Right kidney (tissue), 9 donors: ENCODE measurements at places on chromosomes 2 and 18.

DNA sequence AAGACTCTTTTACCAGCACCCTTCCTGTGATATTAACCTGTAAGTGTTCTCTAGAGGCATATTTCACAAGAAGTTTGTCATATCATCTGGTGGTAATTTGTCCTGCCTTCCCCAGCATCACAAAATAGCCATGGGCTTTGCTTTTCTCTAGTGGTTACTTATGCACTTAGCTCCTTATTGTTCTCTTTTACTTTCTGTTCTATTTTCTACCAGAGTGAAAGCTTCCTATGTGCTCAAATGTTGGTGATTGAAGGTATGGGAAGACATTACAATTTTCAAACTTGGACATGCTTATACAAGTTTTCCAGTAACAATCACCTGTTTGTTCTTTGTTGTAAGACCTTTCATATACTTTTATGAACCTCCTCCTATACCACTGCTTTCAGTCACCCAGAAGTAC, 87.0 kb upstream of the KCNH7 start:
- no peak for DNase-seq

GRCh38 chr18:14961991-14962390, 214.0 kb downstream of the ANKRD30B start:
- no peak for DNase-seq

DNA sequence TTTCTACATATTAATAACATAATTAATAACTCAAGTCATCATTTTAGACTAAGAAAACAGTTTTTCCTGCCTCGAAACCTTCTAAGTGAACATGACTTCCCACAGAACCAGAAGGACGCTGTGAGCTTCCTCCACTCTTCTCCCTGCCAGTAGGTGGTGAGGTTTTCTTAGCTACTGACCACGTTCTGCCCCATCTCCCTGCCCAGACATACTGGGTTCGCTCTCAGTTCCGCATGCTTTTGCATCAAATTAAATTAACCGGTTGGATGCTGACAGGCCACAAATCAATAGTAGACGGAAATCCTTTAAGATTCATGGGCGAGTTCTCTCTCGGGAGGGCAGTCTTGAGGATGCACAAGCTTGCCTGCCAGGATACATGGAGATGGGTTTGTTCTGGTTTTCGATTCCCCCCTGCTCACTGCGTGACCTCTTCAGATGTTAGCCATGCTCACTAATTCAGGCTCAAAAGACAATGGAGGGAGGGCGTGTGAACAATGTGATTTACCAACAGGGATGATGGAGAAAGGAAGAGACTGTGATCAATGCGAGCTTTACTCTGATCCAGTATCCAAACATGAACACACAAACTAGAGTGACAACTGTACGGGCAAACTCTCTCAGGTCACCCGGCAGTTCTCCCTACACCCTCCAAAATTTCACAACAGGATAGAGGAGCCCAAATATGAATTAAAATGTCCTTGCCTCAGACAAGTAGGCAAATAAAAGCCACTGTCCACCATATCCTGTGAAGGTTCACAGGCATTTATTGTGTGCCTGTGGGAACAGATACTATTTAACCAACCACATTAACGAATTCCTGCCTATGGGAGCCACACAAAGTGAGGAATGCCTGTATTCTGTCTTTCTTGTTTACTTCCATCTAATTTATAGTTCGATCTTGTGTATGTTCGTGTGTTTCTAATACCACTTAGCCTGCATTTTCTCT, 375.7 kb downstream of the EIPR1 start:
- DNase-seq: peak; percentile 17

GRCh38 chr2:1593371-1594122, 150.8 kb downstream of the PXDN start:
- no peak for DNase-seq

DNA sequence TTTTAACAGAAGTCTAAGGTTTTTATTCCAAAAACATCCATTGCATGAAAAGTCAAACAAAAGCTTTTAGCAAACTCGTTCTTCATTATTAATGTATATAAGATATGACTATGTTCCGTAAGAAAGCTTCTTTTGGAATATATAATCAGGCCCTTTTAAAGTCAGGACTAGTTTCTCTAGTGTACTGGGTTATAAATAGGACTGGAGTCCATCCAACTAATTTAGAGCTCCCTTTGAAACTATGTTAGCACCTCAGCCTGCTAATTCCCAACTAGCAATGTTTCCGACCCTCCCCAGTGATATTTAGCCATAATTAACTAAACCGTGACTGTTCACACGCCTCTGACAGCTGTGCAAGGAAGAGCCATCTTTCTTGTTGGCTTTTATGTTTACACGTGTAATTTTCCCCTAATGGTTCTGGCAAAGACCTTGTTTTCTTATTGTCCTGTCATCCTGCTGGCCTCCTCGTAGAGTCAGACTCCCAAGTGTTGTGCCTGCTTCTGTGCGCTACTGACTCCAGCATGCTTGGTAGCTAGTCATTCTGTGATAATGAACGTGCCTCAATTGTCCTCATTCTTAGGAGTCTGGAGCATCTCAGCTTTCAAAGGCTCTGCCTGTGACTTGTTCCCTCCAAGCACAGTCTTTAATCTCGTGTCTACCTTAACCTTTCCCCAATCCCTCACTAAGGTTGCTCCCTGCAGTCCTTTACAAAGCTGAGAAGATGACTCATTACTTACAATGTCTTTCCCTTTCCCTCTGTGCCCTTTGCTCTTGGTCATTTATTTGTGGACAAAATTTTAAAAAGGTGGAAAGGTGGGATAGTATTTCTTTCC, 172.2 kb upstream of the RASGRP3 start:
- no peak for DNase-seq

DNA sequence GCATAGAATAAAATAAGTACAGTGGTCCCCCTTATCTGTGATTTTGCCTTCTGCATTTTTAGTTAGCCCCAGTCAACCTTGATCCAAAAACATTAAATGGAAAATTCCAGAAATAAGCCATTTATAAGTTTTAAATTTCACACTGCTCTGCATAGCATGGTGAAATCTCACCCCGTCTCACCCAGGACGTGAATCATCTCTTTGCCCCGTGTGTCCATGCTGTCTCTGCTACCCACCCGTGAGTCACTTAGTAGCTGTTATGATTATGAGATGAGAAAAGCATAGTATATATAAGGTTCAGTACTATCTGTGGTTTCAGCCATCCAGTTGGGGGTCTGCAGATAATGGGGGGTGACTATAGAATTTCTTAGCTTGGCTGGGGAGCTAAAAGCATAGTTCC, 67.3 kb downstream of the RHBDD1 start:
- DNase-seq: no peak

GRCh38 chr2:69509011-69509749, 71.9 kb upstream of the NFU1 start:
- no peak for DNase-seq

DNA sequence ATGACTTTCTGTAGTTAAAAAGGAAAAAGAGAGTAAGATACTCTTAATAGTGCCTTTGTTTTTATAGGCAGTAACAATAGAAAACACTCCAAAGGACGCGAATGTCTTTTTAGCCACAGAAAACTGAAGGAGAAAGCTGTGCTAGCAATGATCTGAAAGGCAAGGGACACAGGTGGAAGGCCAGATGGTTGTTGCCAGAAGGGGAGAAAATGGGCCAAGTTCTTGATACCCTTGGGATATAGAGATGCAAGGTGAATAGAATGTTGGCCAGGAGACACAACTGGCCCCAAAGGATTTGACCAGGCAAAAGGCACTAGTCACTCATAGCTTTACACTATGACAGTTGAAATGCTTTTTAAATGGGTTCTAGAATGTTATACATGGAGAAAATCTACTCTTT, 180.0 kb downstream of the NRXN1 start:
- DNase-seq: no peak

GRCh38 chr18:69557282-69557681, 156.6 kb downstream of the DOK6 start:
- DNase-seq: no peak

DNA sequence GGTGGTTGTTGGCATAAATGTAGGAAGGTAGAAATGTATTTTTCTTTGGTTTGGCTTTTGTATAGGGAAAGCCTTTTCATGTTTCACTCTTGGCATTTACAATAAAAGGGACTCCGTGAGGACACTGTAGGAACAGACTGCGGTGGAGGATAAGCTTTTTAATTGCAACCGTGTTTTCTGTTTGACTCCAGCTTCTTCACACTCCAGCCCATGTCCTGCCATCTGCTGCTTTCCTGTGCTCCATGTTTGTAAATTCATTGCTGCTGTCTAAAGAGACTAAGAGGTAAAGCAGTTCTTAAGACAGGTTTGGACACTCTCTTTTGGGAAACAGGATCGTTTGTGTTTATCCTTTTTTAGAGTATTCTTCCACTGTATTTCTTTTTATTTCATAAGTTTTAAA, 33.3 kb downstream of the WDR75 start:
- DNase-seq: no peak

DNA sequence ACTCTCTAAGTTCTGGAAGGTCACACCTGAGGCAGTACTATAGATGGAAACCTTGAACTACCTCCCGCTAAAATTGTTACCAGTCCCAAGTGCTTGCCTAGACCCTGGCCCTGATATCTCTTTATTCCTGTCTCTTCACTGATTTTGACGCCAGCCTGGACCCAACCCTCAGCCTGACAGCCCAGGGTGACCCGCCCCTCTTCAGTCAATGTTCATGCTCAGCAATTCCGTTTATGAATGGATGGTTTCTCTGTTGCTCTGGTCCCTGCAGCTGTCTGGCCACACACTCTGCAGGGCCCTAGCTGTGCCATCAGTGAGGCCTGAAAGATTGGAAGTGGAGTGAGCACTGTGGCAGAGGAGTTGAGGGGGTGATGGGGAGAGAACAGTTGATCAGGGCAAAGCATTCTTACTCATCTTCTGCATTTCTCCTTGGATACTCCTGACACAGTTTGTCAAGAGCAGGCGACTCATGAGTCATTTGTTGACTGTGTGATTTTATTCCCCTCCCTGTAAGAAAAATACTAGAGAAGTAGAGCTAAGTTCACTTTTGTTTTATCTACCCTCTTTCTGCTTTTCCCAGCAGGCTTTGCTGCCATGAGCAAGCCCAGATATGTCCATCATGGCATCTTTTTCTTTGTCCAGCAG, 46.0 kb downstream of the NPAS2 start:
- DNase-seq: no peak

GRCh38 chr2:177972782-177973181, 99.8 kb downstream of the PDE11A start:
- DNase-seq: no peak

GRCh38 chr18:50410008-50410407, 35.2 kb downstream of the SKA1 start:
- DNase-seq: no peak

DNA sequence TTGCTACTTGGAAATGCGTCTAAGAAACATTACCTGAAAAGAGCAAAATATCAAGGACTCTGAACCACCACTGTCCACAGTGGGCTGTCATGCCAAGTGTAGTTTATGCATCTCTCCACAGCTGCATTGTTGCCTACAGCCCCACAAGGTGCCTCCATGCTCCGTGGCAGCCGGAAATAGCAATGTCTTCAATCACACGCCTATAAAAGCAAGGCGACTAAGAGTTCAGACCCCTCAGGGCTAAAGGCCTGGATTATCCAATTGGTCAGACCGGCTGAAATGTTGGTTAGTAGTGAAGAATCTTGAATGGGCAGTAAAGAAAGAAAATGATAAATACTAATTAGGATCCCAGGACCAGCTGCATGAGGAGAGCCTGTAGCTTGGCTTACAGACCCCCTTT, 114.0 kb upstream of the SLC35G4 start:
- DNase-seq: no peak

GRCh38 chr18:46809145-46809544, 52.3 kb upstream of the ST8SIA5 start:
- DNase-seq: no peak

GRCh38 chr2:224982910-224983711, 59.2 kb downstream of the DOCK10 start:
- no peak for DNase-seq

DNA sequence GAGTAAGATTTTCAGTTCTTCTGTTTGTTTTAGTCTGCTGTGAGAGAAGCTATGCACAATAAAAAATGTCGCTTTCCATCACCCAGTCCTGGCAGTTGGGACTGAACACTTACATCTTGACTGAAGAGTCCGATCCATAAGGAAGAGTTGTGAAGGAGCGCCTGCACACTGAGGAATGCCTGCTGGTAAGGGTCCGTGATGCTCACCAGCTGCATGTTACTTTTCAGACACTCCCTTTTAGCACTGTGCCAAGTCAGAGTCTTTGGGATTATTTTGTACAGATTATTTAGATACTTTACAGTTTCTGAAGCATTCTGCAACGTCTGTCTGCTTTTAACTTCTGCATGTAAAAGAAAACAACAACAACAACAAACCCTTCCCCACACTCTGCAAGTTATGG, 42.6 kb upstream of the CD302 start:
- DNase-seq: no peak

DNA sequence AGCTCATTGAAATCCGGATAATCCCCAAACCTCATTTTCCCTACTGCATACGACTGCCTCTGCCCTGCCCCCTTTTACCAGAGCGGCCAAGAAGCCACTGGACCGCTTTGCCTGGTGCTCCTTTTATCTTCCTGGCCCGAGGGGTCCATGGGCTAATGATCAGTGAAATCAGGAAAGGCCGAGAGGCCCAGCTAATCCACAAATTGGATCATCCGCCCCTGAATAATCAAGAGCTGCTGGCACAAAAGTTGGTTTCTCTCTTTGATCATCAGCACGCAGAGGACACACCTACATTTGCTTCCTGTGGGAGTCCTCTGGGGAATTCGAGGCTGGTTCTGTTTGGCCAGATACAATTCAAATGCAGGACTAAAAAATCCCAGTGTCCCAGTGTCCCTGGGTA, 144.5 kb downstream of the INSIG2 start:
- DNase-seq: no peak

DNA sequence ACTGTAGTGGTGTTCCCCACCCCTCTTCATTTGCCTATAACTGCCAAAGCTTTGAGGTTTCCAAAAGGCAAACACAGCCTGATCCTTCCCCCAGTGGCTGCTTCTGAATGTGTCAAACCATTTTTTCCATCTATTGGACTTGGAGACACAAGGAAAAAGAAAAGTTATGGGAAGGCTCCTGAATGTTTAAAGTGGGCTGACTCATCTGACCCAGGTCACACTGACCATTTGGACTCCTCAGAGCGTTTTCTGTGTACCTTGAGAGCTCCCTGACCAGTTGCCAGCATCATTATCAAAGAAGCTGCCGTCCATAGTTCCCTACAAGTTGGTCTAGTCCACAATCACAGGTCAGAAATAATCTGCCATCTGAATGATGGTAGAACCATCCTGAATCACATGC, 123.4 kb upstream of the COL3A1 start:
- no peak for DNase-seq

GRCh38 chr18:79812052-79812451, 14.3 kb downstream of the KCNG2 start:
- no peak for DNase-seq

DNA sequence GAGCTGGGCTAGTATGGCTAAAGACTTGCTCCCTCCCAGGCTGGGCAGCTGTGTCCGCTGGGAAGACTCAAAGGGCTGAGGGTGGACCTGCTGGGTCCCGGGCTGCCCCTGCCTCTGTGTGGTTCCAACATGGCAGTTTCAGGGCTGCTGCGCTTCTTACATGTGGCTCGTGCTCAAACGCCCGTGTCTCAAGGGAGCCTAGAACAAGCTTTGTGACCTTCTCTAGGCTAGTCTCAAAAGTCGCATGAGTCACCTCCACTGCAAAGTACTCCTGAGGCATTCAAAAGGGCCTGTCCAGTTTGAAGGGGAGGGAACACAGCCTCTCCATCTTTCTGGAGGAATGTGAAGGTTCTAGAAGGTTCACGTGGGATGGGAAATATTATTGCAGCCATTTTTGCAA, 44.7 kb upstream of the RAB31 start:
- no peak for DNase-seq

- no peak for DNase-seq
These were observed 927.0 kb downstream of the DPP10 start for GRCh38 chr2:115369400-115369799.
